A549 treated with dexamethasone at 1 μM for 4 hours (cell line): ENCODE measurements at places on chromosomes 4 and X. TPM values are rescaled to one million over a fixed set of nuclear protein-coding genes. Genes with fewer than 3 reads are reported as not detected.

MAGEA11 gene
- not detected in 5 replicates for total RNA-seq

GUCY1A1 gene
- total RNA-seq: not detected in 5 replicates

FAM149A gene
- total RNA-seq: 1.3 to 2.1 TPM (median 1.6 TPM) in 5 replicates

DDIT4L gene
- 0.16 to 0.27 TPM (median 0.24 TPM) in 5 replicates for total RNA-seq

ATOH1 gene
- total RNA-seq: not detected in 5 replicates

PRDM5 gene
- total RNA-seq: 2.9 to 5.1 TPM (median 4.4 TPM) in 5 replicates

CHRNA9 gene
- total RNA-seq: 0.90 to 1.7 TPM (median 1.3 TPM) in 5 replicates

PRKG2 gene
- total RNA-seq: 0.65 to 0.97 TPM (median 0.71 TPM) in 5 replicates

FAM156A gene
- 14.7 to 20.6 TPM (median 17.5 TPM) in 5 replicates for total RNA-seq

ASB5 gene
- total RNA-seq: 0.02 to 0.05 TPM (median 0.02 TPM) in 3 of 5 replicates, not detected in the others
